M059J (cell line): ENCODE measurements at places on chromosomes 1 and 21. TPM values are rescaled to one million over a fixed set of nuclear protein-coding genes. Genes with fewer than 3 reads are reported as not detected.

DNA sequence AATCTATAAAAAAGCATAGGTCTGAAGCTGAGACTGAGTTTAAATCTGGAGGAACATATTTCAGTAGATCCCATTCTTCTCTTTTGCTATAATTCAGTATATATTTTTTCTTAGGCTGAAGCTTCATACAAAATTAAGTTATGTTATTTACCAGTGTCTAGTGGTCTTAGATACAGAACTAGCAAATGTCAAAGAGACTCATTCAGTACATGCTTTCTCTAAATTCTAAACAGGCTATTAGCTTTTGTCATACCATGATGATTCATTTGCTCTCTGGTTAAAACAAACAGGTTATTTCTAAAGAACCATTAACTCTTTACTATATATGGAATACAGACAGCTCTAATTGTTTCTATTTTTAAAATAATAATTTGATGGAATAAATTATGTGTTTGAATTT lies 1170.2 kb upstream of the PRMT6 start:
- no peak for DNase-seq

- DNase-seq = no peak
These were observed 100.2 kb upstream of the IPO9 start for GRCh38 chr1:201728731-201729130.

- DNase-seq = no peak
These were observed 8.2 kb upstream of the NUAK2 start for GRCh38 chr1:205329719-205330118.

DNA sequence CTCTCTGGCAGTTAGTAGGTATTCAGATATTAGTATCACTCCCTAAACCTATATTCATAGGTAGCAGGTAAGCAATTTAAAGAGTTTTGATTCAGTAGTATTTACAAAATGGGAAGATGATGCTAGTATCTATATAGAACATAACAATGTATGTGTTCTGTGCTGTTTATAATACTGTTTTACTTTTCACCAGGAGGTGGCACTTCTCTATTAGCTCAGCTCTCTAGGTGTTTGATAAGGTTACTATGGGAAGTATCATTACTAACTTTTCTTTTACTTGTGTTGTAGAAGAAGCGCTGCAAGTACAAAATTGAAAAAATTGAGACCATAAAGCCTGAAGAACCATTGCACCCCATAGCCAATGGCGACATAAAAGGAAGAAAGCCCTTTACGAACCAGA lies 49.4 kb upstream of the FASLG start:
- no peak for DNase-seq

GRCh38 chr1:167666416-167666815 lies 36.4 kb downstream of the RCSD1 start:
- DNase-seq = peak; percentile 69

DNA sequence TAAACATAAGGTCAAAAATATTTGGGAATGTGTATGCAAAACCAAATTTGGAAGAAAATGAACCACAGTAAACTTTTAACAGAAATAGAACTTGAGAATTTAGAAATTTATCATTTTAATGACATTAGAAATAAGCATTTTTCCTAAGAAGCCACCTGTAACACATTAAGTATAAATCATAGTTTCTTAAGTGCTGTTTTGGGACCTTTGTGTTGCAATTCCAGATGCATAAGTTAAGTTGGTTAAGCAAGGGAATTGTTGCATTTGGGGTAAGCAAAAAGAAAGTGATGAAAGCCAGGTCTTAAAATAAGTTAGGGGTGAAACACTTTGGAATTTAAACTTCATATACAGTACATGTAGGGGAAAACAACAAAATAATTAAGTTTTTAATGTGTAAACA lies 49.8 kb downstream of the CDKN2C start:
- DNase-seq = no peak

- no peak for DNase-seq
These were observed 14.3 kb downstream of the LEPR start for GRCh38 chr1:65434760-65435159.

GRCh38 chr21:41615613-41616012 lies 107.7 kb upstream of the TMPRSS2 start:
- DNase-seq = peak; percentile 99

DNA sequence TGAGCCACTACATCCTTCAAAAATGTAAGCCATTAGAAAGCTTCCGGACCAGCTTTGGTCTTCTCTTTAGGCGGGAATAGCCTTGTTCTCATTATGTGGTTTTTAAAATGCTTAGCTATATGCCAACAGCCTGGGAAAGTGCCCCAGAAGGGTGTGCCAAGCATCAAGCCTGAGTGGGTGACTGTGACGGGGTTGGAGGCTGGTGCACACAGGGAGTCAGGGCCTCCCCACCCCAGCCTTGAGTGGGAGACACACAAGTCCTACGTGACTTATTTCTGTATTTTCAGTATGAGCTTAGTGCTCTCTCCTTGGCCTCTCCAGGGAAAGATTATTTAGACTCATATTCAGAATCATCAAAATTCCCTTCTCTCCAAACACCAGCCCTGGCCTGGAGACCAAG lies 9.8 kb downstream of the UBASH3A start:
- DNase-seq = no peak

DNA sequence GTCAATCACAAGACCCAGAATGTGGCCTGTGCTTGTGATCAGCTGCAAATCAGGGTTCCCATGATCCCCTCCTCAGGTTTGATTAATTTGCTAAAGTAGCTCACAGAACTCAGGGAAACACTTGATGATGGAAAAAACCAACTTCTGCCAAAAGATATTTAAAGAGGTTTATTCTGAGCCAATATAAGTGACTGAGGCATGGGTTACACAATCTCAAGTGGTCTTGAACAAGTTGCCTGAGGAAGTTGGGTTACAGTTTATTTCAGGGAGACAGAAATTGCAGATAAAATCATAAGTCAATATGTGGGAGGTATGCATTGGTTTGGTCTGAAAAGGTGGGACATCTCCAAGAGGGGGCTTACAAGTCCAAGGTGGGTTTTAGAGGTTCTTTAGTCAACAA lies 243.1 kb downstream of the S1PR1 start:
- DNase-seq = no peak

Gene RGS4
- total RNA-seq = 80.4 and 84.8 TPM in 2 replicates

Gene KPRP
- not detected in 2 replicates for total RNA-seq

Gene NBPF3
- total RNA-seq = 21.0 and 21.6 TPM in 2 replicates

Gene COL6A1
- total RNA-seq = 147 and 271 TPM in 2 replicates

Gene C21orf58
- total RNA-seq = 11.2 and 16.2 TPM in 2 replicates

Gene BRINP3
- total RNA-seq = 0.02 TPM in 1 of 2 replicates, not detected in the other

Gene SKI
- total RNA-seq = 3.5 and 13.8 TPM in 2 replicates

Gene AMY1B
- not detected in 2 replicates for total RNA-seq
